ENCODE measurements at places on chromosomes 4 and X.
A peak's percentile ranks its signal among the peaks of the same experiment; 100 is the strongest.

DNA sequence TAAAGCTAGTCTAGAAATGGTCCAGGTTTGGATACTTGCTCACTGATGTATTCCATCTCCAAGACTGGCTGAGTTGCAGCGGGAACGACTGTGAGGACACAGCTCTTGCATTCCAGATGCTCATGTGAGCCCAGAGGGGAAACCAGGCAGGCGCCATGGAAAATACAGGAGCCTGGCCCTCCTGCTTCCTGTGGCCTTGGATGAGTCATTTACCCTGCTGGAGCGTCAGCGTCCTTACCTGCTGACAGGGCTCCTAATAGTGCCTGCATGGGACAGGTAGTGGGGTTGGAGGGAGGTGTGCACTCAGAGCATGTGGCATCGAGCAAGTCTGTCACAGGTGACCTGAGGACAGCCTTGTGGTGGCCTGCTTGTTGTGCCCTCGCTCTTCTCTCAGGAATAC is 69.4 kb downstream of the NSG1 start:
- DNase-seq = no peak

- peak; percentile 26 for DNase-seq
Measured at GRCh38 chrX:5051831-5052491, 1176.7 kb downstream of the NLGN4X start.

GRCh38 chr4:125750828-125751466 is 436.2 kb downstream of the FAT4 start:
- DNase-seq = peak; percentile 59

DNA sequence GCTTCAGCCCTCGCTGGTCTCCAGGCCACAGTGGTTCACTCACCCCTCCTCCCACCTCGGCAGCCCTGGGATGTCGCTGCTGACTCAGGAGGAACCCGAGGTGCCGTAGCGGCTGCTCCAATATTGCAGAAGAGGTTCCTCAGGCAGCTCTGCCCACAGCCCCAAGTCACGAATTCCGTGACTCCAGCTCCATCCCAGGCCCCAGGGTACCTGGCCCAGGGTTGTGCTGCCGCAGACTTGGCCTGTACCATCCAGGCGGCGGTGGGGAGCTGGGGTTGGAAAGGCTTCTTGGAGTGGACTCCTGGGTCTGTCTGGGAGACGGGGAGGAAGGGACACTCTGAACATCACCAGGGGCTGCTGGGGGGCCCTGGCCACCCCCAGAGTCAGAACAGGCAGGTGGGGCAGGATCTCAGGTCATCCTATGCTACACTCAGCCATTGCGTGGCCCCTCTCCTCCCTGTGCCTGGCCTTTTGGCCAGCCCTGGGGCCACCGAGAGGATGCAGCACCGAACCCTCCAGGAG is 728 bp upstream of the HGFAC start:
- no peak for DNase-seq

GRCh38 chr4:96342196-96342595 is 502.3 kb downstream of the PDHA2 start:
- DNase-seq = no peak
